Large intestine (tissue), 12 donors: ENCODE measurements at places on chromosomes 2 and 18. TPM values are rescaled to one million over a fixed set of nuclear protein-coding genes. Genes with fewer than 3 reads are reported as not detected.

DNA sequence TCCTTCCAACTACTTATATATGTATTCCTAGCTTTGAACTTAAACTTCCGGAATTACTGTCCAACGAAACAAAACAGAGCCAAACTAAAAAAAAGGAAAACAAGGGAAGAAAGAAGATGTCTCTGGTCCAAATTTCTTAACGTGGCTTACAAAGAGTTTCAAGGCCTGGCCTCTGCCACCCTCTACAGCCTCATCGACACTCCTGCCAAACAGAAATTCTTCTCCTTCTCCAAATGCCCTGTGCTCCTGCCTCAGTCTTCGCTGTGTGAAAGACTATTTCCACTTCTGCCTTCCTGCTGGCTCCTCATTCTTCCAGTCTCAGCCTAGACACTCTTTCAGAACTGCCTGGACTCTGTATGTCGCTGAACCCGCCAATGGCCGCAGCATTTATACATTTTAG lies 249.2 kb downstream of the TXNL1 start:
- no peak for DNase-seq

GRCh38 chr2:127606625-127607398 lies 39.1 kb upstream of the GPR17 start:
- DNase-seq, result no peak

ECEL1 gene
- 1.1 TPM for polyA plus RNA-seq

GRCh38 chr2:232398293-232399034 lies 8.2 kb upstream of the ALPG start:
- DNase-seq, result no peak

DNA sequence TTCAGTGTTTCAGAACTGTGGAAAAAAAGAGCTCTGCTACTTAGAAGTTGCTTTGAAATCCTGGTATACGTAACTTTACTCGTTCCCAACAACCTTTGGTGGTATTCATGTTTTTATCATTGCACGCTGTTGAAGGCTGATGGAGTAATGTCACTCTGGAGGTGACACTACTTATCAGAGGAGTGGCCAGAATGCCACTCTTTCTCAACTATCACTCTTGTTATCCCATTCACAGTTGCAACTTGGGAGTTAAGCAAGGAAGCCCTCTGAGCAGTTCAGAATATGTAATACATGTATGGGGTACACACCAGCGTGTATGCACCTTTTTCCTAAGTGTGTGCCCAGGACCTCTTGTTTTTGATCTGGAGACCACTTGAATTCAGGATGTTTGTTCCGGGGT lies 53.6 kb downstream of the TANC1 start:
- no peak for DNase-seq

DNA sequence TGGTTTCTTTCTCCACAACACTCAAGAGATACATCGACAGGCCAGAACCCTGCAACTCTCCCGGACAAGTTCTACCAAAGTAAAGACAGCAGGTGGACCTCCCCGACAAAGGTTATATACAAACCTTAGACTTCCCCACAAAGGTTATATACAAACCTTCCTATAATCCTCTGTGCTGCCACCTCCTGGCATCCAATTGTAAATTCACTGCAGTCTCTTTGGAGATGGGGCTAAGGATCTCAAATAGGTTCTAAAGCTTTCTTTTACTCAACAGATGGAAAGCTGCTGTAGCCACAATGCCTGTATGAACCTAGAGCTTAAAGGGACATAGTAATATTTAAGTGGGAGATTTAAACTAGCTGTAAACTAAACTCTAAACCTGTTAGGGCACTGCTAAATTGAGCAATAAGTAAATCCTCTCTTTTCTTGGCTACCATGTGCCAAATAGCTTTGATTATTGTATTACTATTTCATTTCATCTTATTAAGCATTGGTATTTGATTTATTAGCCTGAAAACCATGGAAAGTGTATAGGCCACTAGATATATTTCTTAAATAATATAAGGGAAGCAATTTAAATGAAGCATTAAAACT lies 9.8 kb upstream of the MREG start:
- peak; percentile 29 for DNase-seq

DNA sequence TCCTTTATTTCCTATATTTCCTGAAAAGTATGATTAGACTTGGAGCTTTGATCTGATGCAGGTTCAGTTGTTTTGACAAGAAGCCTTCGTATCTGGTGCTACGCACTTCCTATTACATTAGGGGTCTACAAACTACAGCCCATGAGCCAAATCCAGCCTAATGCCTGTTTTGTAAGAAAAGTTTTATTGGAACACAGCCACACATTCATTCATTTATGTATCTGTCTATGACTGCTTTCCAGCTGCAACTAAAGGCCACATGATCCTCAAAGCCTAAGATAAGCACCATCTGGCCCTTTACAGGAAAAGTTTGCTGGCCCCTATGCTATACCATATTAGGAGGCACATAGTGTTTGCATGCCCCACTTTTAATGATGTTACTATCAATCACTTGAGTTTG lies 26.0 kb downstream of the EIF2AK3 start:
- no peak for DNase-seq

PIK3C3 gene
- 38.2 TPM for polyA plus RNA-seq

- no peak for DNase-seq
Observed at GRCh38 chr18:8374676-8375075, 234.6 kb upstream of the RAB12 start.

DNA sequence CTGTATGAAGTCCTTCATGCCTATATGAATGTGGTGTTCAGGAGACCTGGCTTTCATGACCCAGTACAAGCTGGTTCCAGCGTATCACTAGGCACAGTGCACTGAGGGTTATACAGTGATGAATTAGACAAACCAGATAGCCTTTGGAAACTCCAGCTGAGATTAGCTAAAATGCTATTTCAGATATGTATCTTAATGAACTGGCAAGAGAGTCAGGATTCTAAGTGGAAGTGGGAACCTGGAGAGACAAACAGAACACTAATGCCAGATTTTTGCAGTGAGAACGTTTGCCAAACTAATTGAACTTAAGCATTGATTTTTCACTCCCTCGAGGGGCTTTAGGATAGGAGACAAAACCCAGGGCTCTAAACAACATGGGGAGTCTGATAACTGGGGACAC lies 66.1 kb upstream of the EMILIN2 start:
- DNase-seq, result no peak

GRCh38 chr2:210461401-210461800 lies 15.2 kb downstream of the LANCL1 start:
- DNase-seq, result no peak

ADNP2 gene
- 15.6 TPM for polyA plus RNA-seq

GRCh38 chr18:23178661-23179081 lies 43.4 kb downstream of the CABLES1 start:
- DNase-seq, result no peak

- no peak for DNase-seq
Observed at GRCh38 chr2:55459279-55459678, 39.6 kb upstream of the CCDC88A start.

DNA sequence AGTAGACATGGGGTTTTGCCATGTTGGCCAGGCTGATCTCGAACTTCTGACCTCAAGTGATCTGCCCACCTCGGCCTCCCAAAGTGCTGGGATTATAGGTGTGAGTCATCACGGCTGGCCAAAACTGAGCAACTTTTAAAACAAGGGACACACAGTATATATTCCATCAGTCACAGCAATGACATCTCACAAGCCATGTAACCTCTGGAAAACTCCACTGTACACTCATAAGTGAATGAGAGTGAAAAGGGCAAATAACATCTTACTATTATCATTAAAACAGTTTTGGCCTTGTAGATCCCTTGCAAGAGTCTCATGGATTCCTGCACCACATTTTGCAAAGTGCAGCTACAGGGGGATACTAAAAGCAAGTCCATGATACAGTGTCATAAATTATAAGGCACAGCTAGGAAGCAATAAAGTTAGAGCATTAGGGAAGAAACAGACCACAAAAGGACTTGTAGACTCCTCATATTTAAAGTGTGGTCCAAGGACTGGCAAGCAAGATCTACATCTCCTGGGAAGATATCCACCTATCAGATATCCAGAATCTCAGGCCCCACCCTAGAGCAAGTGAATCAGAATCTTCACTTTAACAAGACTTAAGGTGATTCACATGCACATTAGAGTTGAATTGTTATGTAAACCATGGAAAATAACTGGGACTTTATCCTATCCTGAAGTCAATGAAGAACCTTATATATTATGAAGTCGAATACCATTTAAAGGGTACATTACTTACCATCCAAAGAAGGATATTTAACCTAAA lies 5.7 kb downstream of the SMC6 start:
- DNase-seq, result no peak

DNA sequence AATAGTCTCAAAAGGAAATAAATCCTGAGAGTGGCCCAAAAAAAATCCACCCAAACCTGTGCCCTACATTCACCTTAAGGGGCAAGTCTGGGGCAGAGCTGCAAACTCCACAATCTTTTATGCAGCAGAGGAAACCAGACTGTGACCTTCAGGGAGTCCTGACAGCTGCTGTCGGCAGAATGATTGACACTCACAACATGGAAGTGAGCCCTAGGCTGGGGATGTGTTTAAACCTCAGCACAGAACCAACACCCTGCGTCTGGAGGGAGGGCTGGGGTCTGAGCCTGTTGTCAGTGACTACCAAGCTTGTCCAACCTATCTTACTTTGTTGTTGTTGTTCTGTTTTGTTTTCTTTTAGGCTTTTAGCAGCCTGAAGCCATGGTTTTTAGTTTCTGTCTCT lies 39.6 kb downstream of the CRACDL start:
- no peak for DNase-seq

SPHKAP gene
- 0.16 TPM for polyA plus RNA-seq

LRRC30 gene
- polyA plus RNA-seq, result not detected

DNA sequence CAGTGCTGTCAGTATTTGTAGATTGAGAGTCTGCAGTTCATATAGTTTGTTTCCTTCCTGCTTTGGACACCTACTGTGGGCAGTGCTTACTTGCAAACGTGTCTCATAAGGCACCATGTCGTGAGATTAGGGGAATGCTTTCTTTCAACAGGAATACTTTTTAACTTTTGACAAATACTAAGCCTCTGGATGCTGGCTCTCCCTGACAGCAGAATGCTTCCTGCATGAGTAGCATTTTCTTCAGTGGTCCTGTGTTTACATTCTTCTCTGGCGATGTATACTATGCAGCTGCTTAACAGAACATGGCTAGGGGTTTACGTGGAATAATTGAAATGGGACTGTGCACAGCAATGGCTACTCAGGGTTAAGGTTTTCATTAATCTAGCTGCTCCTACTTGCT lies 807.5 kb downstream of the MBD2 start:
- no peak for DNase-seq

- DNase-seq, result no peak
Observed at GRCh38 chr2:15646661-15647060, 55.0 kb downstream of the DDX1 start.

DNA sequence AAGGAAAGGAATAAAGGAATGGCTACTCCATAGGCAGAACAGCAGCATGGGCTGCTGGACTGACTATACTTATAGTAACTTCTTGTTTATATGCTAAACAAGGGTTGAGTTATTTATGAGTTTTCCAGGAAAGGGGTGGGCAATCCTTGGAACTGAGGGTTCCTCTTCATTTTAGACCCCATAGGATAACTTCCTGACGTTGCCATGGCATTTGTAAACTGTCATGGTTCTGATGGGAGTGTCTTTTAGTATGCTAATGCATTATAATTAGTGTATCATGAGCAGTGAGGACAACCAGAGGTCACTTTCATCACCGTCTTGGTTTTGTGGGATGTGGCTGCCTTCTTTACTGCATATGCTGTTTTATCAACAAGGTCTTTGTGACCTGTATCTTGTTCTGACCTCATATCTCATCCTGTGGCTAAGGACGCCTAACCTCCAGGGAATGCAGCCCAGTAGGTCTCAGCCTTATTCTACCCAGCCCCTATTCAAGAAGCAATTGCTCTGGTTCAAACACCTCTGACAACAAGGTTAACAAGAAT lies 98.6 kb upstream of the CABLES1 start:
- no peak for DNase-seq

- DNase-seq, result no peak
Observed at GRCh38 chr2:187171318-187171717, 276.7 kb downstream of the CALCRL start.

DNA sequence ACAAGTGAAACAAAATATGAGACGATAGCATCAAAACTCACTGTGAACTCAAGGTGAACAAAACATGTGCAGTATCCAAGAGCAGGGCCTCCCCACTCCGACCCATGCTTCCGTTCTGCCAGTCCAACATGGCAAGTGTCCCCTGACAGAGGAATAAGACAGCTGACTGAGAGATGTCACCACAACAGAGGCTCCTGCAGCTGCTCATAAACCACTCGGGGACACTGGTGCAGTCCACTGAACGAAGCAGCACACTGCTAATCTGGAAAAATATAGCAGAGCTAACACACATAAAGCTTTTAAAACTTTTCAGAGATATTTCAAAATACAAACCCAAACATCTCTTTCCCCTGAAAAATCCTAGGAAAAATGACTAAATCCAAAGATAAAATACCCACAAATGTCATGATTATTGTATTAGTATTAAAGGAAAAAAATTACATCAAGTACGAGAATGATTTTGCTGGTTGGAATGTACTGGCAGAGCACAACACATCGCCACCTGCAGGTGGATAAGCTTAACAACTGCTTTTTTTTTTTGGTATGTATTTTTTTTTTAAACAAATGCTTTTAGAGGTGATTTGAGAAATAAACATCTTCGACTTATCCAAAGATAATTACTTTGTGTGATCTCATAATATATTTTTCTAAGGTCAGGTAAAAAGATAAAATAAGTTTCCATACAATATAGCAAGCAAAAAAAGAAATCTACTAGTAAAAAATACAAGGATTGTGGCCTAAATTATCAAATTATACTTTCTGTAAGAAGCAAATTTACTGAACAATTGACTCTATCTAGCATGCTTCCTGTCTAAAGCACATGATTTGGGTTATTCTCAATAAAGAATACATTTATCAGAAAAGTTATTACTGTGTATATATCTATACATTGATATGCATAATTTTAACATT lies 18.6 kb downstream of the THADA start:
- DNase-seq, result peak; percentile 31

DNA sequence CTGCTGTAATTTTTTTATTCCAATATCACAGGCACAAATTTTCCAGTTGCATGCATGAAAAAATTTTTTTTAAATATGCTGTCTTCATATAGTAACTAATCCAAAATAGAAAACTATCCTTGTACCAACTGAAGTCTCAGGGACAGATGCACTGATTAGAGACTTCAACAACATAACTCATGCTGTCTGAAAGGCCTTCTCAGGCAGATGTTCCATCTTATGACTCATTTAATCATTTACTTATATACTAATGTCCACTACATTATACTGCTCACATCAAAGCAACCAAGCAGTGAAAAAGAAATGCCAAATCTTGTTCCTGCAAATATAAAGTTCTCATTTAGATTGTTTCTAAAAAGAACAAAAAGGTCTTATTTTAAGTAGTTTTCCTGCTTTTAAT lies 53.1 kb downstream of the OLA1 start:
- DNase-seq, result no peak

GRCh38 chr2:20623241-20623640 lies 27.7 kb downstream of the HS1BP3 start:
- DNase-seq, result peak; percentile 53

GRCh38 chr18:4004183-4004829 lies 450.8 kb downstream of the DLGAP1 start:
- DNase-seq, result no peak

DNA sequence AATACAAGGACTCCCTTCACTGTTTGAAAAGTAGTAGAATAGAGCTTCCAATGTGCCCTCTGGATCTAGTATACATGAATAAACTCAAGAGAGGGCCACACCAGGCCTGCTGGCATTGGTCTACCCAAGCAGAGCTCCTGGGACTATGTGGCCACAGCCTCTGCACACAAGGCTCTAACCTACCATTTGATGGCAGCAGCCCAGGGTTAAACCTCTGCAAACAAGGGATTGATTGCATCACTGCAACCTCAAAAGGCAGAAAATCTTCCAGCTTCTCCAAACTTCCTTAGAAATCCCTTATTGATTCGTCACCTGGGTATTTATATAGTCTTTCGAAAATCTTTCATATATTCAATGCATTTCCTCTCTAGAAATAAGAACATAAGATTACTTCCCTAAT lies 147.6 kb upstream of the SETBP1 start:
- no peak for DNase-seq
